ENCODE measurements at places on chromosomes 5 and 9. TPM values are rescaled to one million over a fixed set of nuclear protein-coding genes. Genes with fewer than 3 reads are reported as not detected.

DNA sequence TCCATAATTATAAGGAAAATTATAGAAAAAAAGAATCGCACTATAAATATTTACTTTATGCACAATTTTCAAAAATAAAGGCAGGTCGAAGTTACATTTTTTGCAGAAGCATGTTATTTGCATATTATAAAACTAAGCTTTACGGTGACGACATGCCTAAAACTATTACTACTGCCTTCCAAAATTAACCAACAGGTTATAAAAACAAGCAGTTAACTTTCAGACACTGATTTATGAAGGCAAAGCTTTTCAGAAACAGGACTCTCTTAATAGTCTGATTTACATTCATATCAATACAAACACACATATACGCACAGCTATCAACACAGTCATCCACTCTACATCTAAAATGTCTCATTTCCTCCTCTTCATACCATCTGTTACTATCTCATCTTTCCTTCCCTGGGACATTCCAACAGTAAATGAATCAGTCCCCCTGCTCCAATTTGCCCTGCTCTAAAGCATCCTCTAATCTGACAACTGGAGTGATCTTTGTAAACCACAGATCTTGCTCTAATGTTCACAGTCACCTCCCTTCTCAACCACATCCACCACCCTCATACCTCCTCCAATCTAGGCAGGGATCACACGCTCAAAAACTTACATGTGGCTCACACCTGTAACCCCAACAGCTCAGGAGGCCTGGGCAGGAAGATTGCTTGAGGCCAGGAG, 21.6 kb downstream of the FBXW11 start:
- H3K36me3 ChIP-seq, result no peaks in the 10 kb centered on the region
- H3K27ac ChIP-seq, result no peak overlapping the region
- no peak overlapping the region for H3K4me3 ChIP-seq
- DNase-seq, result no peak

DNA sequence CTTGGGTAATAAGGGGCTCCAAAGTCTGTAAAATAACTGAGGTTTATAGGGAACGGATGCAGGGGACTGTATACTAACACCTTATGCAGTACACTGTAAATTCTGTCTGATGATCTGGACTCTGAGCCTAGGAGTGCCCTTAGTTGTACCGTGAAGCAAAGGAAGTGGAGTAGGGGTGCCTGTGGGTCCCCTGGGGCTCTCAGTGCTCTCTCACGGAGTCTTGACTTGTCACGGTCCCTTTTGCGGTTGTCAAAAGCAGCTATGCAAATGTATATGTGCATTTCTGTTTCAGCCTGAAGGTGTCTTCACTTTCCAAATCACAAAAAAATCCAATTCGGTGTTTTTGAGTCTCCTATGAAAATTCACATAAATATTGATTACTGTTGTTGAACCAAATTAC, 17.8 kb downstream of the DMRT1 start:
- H3K27me3 ChIP-seq, result no peaks in the 10 kb centered on the region
- H3K27ac ChIP-seq, result no peak overlapping the region
- H3K4me1 ChIP-seq, result no peaks in the 10 kb centered on the region
- DNase-seq, result no peak
- no peaks in the 10 kb centered on the region for H3K36me3 ChIP-seq

GRCh38 chr5:140168371-140168770, 6.6 kb upstream of the CYSTM1 start:
- peaks cover 8% of the 10 kb centered on the region for H3K36me3 ChIP-seq
- DNase-seq, result no peak
- H3K27me3 ChIP-seq, result no peaks in the 10 kb centered on the region
- no peaks in the 10 kb centered on the region for H3K4me1 ChIP-seq
- no peak overlapping the region for H3K27ac ChIP-seq

KIF4B gene
- not detected for total RNA-seq

DNA sequence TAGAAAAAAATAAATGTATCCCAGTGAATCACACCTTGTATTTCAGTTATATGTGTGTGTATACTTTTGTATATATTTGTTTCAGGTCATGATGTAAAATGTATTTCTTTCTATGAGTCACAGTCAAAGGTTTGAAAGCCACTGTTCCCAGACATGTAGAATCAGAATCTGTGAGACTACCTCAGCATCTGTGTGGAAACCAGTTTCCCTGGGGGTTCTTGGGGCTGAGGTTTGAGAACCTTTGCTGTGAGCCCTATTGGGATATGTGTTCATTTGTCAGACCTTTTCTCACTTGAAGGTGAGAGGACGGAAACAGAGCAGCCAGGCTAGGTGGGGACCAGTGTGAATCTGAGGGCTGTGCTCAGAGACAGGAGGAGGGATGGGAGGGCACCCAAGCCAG, 78.7 kb upstream of the SAP30L start:
- H3K4me1 ChIP-seq, result peaks cover 68% of the 10 kb centered on the region
- no peaks in the 10 kb centered on the region for H3K27me3 ChIP-seq
- no peak overlapping the region for H3K4me3 ChIP-seq
- peak overlapping the region; percentile 64 for H3K27ac ChIP-seq

DNA sequence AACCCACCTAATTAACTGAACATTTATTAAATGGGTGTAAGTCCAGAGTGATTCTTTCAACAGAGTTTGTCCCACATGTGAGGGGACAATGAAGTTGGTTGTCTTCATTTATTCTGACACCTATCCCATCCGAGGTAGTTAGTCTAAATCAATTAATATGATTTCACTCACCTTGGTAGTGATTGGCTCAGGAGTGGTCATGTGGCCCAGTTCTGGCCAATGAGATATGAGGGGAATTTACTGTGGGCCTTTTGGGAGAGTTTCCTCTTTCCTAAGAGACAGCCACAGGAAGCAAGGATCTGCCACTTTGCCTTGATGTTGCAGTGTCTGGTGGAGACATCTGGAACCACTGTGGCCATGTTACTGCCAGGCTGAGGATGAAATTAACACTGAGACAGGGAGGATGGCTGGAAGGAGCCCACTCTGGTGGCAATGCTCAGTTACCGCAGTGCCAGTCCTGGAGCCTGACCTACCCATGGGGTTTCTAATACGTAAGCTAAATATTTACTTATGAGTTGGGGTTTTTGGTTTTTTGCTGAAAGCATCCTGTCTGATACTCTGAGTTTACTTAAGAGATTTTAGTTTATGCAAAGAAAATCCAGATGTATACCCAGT, 118.6 kb downstream of the FGF18 start:
- H3K4me1 ChIP-seq, result no peaks in the 10 kb centered on the region
- H3K36me3 ChIP-seq, result no peaks in the 10 kb centered on the region
- no peaks in the 10 kb centered on the region for H3K27me3 ChIP-seq
- no peak overlapping the region for H3K27ac ChIP-seq
- no peak for DNase-seq

GRCh38 chr9:4145482-4145881, 154.4 kb downstream of the GLIS3 start:
- H3K36me3 ChIP-seq, result no peaks in the 10 kb centered on the region
- no peak for DNase-seq
- no peak overlapping the region for H3K27ac ChIP-seq
- no peaks in the 10 kb centered on the region for H3K27me3 ChIP-seq
- peaks cover 31% of the 10 kb centered on the region for H3K4me1 ChIP-seq
- no peak overlapping the region for H3K4me3 ChIP-seq

CNTFR gene
- 3.0 TPM for total RNA-seq

GRCh38 chr5:88144219-88145001, 124.2 kb downstream of the TMEM161B start:
- peaks cover 73% of the 10 kb centered on the region for H3K27me3 ChIP-seq
- H3K4me3 ChIP-seq, result peak overlapping the region; percentile 51
- H3K4me1 ChIP-seq, result peaks cover 49% of the 10 kb centered on the region
- DNase-seq, result no peak

Data from sigmoid colon (tissue), 7 donors.